NCI-H2107 (cell line): ENCODE measurements at places on chromosomes 1 and 21.

GRCh38 chr1:175419684-175420517 lies 227.3 kb upstream of the KIAA0040 start:
- DNase-seq, result no peak

DNA sequence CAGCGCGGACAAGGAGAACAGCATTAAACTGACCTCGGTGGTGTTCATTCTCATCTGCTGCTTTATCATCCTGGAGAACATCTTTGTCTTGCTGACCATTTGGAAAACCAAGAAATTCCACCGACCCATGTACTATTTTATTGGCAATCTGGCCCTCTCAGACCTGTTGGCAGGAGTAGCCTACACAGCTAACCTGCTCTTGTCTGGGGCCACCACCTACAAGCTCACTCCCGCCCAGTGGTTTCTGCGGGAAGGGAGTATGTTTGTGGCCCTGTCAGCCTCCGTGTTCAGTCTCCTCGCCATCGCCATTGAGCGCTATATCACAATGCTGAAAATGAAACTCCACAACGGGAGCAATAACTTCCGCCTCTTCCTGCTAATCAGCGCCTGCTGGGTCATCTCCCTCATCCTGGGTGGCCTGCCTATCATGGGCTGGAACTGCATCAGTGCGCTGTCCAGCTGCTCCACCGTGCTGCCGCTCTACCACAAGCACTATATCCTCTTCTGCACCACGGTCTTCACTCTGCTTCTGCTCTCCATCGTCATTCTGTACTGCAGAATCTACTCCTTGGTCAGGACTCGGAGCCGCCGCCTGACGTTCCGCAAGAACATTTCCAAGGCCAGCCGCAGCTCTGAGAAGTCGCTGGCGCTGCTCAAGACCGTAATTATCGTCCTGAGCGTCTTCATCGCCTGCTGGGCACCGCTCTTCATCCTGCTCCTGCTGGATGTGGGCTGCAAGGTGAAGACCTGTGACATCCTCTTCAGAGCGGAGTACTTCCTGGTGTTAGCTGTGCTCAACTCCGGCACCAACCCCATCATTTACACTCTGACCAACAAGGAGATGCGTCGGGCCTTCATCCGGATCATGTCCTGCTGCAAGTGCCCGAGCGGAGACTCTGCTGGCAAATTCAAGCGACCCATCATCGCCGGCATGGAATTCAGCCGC lies 2.5 kb downstream of the S1PR1 start:
- no peak for DNase-seq

DNA sequence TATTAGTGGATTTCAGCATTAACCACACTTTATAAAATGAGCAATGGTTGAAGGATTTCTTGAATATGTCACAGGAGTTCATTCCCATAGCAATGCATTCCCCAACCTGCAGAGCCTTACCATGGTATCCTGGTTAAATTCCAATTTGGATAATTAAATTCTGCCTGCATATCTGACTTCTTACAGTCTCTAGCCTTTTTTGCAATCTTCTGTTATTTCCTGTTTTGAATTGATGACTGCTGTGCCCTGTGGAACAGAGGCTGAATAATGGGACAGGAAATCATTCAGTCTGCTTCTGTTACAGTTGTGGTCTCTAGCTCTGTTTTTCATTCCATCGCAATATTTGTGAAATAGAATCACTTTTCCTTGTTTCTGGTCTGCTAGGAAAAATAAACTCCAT lies 1823.9 kb downstream of the PLA2G4A start:
- DNase-seq, result no peak

- DNase-seq, result no peak
These were observed 27.7 kb downstream of the PADI3 start for GRCh38 chr1:17276568-17276967.

GRCh38 chr1:236853921-236854604 lies 59.0 kb downstream of the MTR start:
- no peak for DNase-seq

- peak; percentile 58 for DNase-seq
These were observed 20.7 kb downstream of the TRIM62 start for GRCh38 chr1:33161061-33161681.

GRCh38 chr1:85278853-85279314 lies 2.5 kb upstream of the BCL10 start:
- no peak for DNase-seq

- DNase-seq, result no peak
These were observed 157.9 kb upstream of the TNR start for GRCh38 chr1:175901076-175901836.

DNA sequence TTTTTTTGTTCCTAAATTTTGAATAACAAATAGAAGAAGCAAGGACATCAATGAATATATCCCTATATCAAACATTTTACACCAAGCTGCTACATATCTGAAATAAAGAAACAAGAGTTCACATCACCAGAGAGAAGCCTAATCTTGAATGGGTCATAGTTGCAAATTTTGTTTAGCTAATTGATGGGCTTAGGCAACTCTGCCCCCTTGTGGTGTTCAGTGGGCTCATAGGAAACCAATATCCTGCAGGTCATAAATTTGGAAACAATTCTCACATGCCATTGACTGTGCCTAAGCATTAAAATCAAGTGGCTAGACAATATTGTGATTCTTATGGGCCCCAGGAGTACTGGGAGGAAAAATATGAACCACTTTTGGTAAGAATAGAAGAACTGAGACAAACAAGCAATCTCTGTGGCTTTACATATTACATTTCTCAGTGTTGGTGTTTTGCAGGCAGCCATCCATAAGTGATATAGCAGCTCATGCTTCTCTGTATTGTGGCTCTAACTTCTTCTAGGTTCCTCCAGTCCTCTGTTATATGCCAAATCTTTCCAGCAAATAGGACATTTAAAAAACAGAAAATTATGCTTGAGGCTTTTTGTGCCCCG lies 1262.8 kb upstream of the PRMT6 start:
- peak; percentile 41 for DNase-seq

- no peak for DNase-seq
These were observed 4.3 kb downstream of the IL22RA1 start for GRCh38 chr1:24138476-24139221.

- no peak for DNase-seq
These were observed 29.0 kb downstream of the SSBP3 start for GRCh38 chr1:54377040-54377691.

- DNase-seq, result no peak
These were observed 741 bp downstream of the DUSP10 start for GRCh38 chr1:221740993-221741702.

- DNase-seq, result no peak
These were observed 26.9 kb upstream of the CNTN2 start for GRCh38 chr1:205016075-205016474.

DNA sequence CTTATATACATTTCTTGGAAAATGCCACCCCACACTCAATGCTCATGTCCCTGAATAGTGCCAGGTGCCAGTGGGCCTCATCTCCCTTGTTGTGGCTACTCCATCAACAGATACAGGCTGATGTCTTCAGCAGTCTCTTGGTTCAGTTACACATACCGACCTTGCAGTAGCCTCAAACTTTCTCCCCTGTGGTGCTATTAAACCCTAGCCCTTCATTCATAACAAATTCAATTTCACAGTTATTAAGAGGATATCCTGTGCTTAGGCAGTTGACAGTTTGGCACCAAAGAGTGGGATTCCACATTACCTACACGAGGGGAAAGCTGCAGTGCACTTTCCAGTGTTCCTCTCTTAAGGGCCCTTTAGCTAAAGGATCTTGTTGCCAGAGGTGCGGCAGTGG lies 35.9 kb upstream of the CAMK1G start:
- no peak for DNase-seq

- DNase-seq, result no peak
These were observed 999.5 kb downstream of the NCAM2 start for GRCh38 chr21:21997390-21998333.

DNA sequence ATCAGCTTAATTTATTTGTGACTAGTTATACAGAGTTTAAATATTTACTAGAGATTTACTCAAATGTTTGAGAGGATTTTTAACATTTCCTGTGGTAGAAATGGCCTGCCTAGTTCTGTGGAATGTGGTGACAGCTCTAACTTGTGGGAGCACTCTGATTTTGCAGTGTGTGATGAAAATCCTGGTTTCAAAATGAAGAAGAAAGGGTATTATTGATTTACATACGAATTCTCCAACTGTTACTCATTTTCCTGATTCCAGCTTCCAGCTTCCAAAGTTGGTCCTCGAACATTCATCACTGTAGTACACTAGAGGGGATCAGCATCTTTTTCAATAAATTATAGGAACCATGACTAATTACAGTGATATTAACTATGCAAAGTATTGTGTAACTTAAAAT lies 462.7 kb upstream of the PKN2 start:
- DNase-seq, result no peak

GRCh38 chr21:45822429-45823099 lies 159.0 kb upstream of the COL6A1 start:
- DNase-seq, result no peak
